SJCRH30 (cell line): ENCODE measurements at places on chromosomes 5 and 9.
A peak's percentile ranks its signal among the peaks of the same experiment; 100 is the strongest.

DNA sequence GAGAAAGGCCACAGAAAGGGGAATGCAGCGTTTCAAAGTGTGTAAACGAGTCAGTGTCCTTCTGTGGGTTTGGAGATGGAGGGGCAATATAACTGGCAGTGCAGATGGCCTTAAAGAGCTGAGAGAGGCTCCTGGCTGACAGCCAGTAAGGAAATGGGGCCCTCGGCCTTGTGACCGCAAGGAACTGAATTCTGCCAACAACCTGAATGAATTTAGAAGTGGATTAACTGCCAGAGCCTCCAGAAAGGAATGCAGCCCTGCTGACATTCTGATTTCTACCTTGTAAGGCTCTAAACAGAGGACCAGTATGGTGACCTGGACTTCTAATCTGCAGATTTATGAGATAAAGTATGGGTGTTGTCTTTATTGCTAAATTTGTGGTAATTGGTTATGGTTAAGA lies 17.5 kb upstream of the NREP start:
- H3K27ac ChIP-seq, result no peak overlapping the region
- no peaks in the 10 kb centered on the region for H3K36me3 ChIP-seq
- H3K4me1 ChIP-seq, result peaks cover 6% of the 10 kb centered on the region; the same call in 1 of the 2 replicates

GRCh38 chr5:35356725-35357124 lies 126.4 kb upstream of the PRLR start:
- no peak overlapping the region for H3K4me3 ChIP-seq
- H3K27ac ChIP-seq, result no peak overlapping the region
- H3K36me3 ChIP-seq, result no peaks in the 10 kb centered on the region
- DNase-seq, result no peak
- peaks cover 3% of the 10 kb centered on the region; the same call in 1 of the 2 replicates for H3K4me1 ChIP-seq

DNA sequence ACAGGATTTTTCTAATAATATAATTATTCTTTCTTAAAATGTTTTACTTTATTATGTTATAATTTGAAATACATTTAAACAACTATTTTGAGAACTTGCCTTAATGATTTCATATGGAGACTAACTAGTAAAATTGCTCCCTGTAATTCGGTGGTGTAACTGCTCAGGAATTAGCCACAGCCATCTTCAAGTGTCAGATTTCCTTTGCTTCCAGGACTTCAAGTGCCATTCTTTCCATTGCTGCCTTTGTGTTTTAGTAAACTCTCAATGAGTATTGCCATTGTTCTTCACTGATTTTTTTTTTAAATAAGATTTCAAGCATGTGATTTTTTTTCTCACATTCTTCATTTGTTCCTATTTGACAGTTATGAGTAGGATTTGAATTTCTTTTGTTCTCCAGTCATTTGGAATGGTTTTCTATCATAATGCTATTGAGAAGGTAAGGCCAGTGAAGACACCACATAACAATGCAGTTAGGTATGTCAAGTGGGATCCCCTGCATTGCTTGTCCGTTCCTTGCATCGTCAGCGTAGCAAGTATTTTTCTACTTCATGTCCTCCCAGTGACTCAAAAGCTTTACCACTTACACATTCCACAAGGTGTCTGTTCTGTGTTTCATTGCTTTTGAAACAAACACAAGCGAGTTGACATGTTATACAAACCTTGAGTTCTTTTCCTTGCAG lies 83.7 kb downstream of the LNPEP start:
- peaks cover 37% of the 10 kb centered on the region for H3K36me3 ChIP-seq
- peak overlapping the region; percentile 22; the same call in 1 of the 2 replicates for H3K27ac ChIP-seq
- peak; percentile 38 for DNase-seq
- no peaks in the 10 kb centered on the region for H3K27me3 ChIP-seq
- H3K4me1 ChIP-seq, result peaks cover 2% of the 10 kb centered on the region; the same call in 1 of the 2 replicates
- no peak overlapping the region for H3K4me3 ChIP-seq

DNA sequence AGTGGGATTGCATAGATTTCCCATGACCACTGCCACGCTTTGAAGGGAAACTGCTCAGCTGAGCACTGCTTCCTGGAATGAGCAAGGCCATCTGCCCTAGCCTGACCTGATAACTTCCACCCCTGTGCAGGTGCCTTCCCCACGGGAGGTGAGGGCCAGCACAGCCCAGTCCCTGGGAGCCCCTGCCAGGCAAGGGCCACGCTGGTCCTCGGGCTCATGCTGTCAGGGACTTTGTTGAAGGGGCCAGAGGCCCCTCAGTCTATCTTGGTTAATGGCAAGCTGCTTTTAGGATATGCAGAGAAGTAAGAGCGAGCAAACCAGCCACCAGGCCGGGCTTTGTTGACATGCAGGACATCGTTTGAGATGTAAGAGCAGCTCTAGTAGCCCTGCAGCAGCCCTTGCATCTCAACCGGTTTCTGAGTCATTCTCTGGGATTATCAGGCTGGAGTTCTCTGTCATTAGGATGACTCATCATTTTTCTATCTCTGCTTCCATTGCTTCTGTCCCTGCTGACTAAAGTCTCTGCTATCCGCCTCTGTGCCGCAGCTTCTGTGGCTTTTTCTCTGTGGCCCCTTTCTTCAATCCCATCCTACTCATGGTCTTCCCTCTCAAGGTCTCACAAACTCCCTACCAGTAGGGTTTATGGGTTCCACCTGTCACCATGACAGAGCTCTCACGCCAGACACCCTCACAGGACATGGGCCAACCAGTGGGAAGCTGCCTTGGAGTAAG lies 30.6 kb upstream of the IQGAP2 start:
- peak; percentile 47 for DNase-seq
- H3K36me3 ChIP-seq, result no peaks in the 10 kb centered on the region
- no peak overlapping the region for H3K27ac ChIP-seq
- H3K4me3 ChIP-seq, result no peak overlapping the region
- H3K4me1 ChIP-seq, result no peaks in the 10 kb centered on the region
- H3K27me3 ChIP-seq, result no peaks in the 10 kb centered on the region

DNA sequence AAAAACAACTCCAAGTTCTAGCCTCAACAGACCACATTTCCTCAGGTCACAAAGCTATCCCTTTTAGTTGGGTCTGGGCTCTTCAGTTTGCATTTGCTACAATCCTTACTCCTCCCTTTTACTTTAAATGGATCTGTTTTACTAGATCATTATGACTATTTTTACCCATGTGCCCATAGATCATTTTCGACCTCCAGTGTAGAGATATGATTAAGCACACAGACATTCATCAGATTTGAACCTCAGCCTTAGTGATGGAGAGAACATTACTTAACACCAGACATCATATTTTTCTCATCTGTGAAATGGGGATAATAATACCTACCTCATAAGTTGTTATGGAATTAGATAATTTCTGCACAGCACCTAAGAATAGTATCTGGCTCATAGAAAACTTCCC lies 141.9 kb downstream of the NPR3 start:
- H3K4me1 ChIP-seq, result peaks cover 9% of the 10 kb centered on the region
- H3K27ac ChIP-seq, result no peak overlapping the region; the same call in 1 of the 2 replicates
- H3K4me3 ChIP-seq, result no peak overlapping the region

DNA sequence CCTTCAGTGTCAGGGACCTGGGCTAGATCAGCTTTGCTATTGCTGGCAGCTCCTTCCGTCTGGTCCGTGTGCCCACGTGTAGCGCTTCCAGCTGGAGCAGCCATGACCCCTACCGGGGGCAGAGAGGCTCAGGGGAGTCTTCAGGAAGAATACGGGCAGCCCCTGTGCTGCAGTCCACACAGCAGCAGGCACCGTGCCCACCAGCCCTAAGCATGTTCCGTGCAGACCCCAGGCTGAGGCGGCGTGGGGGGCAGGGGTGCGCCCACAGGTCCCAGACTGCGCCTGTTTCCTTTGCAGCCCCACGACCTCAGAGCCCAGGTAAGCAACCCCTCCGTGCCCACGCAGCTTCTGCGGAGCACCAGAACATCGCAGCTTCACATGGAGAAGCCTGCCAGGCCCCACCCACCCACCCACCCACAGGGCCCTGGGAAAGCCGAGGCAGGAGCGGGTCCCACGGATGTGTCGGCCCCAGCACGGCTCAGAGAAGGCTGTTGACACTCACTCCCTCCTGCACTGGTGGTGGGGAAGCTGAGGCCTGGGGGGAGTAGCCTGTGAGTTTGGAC lies 83.1 kb downstream of the KCNT1 start:
- H3K4me3 ChIP-seq, result no peak overlapping the region
- H3K27ac ChIP-seq, result no peak overlapping the region
- no peaks in the 10 kb centered on the region for H3K36me3 ChIP-seq
- no peak for DNase-seq

GRCh38 chr5:159471904-159472303 lies 141.6 kb upstream of the IL12B start:
- no peaks in the 10 kb centered on the region for H3K4me1 ChIP-seq
- H3K4me3 ChIP-seq, result no peak overlapping the region
- no peaks in the 10 kb centered on the region for H3K27me3 ChIP-seq
- no peaks in the 10 kb centered on the region for H3K36me3 ChIP-seq
- peak; percentile 26 for DNase-seq

- H3K4me3 ChIP-seq, result no peak overlapping the region
- H3K36me3 ChIP-seq, result no peaks in the 10 kb centered on the region
- DNase-seq, result no peak
Observed at GRCh38 chr5:50759526-50760270, 93.3 kb downstream of the PARP8 start.

DNA sequence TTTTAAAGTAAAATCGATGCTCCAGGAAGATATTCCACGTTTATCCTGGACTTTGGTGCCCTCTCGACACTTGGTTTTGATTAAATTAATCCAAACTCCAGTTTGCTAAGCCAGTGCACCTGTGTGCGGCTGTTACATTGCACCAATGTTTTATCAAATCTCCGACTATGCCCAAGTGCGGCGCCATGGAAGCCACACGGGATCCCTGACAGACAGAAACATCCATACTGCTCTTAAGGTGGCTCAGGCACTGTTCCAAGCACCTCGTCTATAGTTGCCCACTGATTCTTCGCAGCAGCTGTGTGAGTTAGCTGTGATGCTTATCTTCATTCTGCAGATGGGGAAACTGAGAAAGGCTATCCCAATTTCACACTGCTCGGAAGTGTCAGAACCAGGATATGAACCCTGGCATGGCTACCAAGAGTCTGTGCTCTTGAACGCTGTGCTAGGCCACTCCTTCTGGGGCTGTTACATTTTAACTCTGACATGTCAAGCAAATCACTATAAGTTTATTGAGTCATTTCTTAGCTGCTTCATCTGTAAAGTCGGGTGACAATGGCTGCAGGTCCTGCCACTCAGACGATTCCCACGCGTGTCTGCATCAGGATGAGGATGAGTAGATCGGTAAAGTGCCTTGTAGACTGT lies 113.0 kb downstream of the ADAMTS2 start:
- H3K27ac ChIP-seq, result no peak overlapping the region
- no peaks in the 10 kb centered on the region for H3K36me3 ChIP-seq

- peaks cover 35% of the 10 kb centered on the region for H3K4me1 ChIP-seq
- DNase-seq, result no peak
- H3K36me3 ChIP-seq, result no peaks in the 10 kb centered on the region
- H3K27me3 ChIP-seq, result no peaks in the 10 kb centered on the region
Observed at GRCh38 chr5:139446956-139447779, 7.8 kb upstream of the DNAJC18 start.

DNA sequence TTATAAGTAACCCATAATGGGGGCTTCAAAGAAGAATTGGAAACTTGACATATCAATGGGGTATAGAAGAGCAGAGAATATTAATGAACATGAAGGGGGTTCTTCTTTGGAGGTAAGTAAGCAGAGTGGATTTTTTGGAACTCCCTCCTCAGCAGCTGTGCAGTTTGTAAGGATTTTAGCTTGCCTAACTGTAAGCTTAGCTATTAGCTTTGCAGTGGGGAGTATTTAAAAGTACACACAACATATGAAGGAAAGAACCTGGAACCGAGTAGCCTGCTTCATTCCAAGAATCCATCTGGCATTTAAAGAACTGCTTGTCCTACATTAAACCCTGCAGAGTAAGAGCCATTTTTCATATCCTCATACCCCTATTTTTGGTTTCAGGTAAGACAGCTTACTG lies 2.2 kb upstream of the PBX3 start:
- peak; percentile 74 for DNase-seq
- H3K27ac ChIP-seq, result peak overlapping the region; percentile 95
- peaks cover 11% of the 10 kb centered on the region for H3K36me3 ChIP-seq

DNA sequence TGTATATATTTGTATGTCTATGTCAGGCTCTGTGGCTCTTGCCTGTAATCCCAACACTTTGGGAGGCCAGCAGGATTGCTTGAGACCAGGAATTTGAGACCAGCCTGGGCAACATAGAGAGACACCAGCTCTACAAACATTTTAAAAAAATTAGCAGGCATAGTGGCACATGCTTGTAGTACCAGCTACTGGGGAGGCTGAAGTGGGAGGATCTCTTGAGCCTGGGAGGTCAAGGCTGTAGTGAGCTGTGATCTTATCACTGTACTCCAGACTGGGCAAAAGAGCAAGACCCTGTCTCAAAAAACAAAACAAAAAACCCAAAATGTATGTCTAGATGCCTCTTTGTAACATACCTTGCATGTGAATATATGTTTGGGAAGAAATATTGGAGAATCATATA lies 15.8 kb downstream of the ARRDC3 start:
- no peaks in the 10 kb centered on the region for H3K27me3 ChIP-seq
- no peak for DNase-seq
- H3K4me3 ChIP-seq, result no peak overlapping the region
- H3K4me1 ChIP-seq, result no peaks in the 10 kb centered on the region

DNA sequence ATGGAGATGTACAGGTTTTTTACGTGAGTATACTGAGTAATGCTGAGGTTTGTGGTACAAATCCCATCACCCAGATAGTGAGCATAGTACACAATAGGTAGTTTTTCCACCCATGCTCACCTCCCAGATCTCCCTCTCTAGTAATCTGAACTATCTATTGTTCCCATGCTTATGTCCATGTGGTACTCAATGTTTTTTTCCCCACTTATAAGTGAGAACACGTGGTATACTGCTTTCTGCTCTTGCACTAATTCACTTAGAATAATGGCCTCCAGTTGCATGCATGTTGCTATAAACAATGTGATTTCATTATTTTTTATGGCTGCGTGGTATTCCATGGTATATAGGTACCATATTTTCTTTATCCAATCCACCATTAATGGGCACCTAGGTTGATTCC lies 593.9 kb downstream of the ANXA1 start:
- no peaks in the 10 kb centered on the region for H3K4me1 ChIP-seq
- H3K27me3 ChIP-seq, result no peaks in the 10 kb centered on the region
- no peak overlapping the region for H3K27ac ChIP-seq
- H3K4me3 ChIP-seq, result no peak overlapping the region

DNA sequence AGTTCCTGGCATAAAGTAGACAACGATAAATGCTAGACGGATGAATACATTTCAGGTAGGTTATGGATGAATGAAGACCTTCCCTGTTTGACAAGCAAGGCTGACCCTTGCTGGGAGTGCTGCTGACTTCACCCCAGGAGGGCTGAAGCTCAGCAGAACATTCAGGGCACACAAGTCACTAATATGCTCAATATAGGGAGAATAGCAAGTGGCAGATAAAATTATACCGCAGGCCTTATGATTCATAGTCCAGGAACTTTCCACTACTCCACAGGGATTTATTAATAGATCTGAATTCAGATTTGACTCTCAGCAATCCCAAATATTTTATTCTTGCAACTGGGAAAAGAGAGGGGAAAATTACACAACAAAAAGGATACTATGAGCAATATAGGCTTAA lies 38.2 kb upstream of the GRAMD2B start:
- H3K4me3 ChIP-seq, result no peak overlapping the region
- peaks cover 16% of the 10 kb centered on the region for H3K4me1 ChIP-seq
- H3K36me3 ChIP-seq, result no peaks in the 10 kb centered on the region
- peak overlapping the region; percentile 15 for H3K27ac ChIP-seq
- H3K27me3 ChIP-seq, result no peaks in the 10 kb centered on the region

GRCh38 chr9:29422438-29422837 lies 1849.2 kb upstream of the C9orf72 start:
- no peaks in the 10 kb centered on the region for H3K4me1 ChIP-seq
- H3K27me3 ChIP-seq, result no peaks in the 10 kb centered on the region
- H3K27ac ChIP-seq, result no peak overlapping the region
- H3K4me3 ChIP-seq, result no peak overlapping the region
- H3K36me3 ChIP-seq, result no peaks in the 10 kb centered on the region
- no peak for DNase-seq
